ENCODE measurements at places on chromosomes 1 and 21. TPM values are rescaled to one million over a fixed set of nuclear protein-coding genes. Genes with fewer than 3 reads are reported as not detected.

The LCE2C gene
- not detected for total RNA-seq

GRCh38 chr1:41915786-41916571, 2.7 kb downstream of the HIVEP3 start:
- peaks cover 32% of the 10 kb centered on the region for H3K4me1 ChIP-seq
- no peaks in the 10 kb centered on the region for H3K36me3 ChIP-seq
- H3K4me3 ChIP-seq, result peak overlapping the region; percentile 89
- no peak overlapping the region for H3K27ac ChIP-seq

DNA sequence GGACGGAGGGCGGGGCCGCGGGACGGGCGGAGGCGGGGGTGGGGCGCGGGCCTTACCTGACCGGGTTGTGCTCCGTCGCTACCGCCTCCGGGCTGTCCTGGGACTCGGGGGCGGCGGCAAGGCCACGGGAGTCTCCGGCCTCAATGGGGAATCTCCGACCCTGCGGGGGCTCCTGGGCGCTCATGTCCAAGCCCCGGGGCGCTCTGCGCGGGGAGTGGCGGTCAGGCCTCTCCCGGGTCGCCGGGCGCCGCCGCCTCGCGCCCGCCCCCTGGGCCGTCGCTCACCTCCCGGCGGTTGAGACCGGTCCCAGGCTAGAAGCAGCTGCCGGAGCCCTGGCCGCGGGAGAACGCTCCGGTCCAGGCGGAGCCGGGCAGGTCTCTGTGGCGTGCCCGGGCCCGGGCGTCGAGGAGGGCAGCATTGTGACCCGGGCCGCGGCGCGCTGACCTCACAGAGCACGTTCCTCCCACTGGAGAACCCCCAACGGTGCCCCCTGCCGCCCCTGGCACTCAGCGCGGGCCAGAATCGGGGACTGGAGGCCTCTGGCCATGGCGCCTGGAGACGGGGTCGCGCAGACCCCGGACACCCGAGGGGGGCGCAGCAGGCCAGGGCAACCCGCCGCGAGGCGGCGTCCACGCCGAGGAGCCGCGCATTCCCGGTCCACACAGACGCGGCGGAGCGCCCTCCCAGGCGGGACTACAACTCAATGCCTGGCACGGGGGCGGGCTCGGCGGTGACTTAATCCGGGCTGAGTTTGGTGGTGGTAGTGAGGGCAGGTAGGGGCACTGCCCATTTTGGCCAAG, 411 bp downstream of the FAM229A start:
- H3K36me3 ChIP-seq, result peaks cover 27% of the 10 kb centered on the region
- H3K27ac ChIP-seq, result no peak overlapping the region
- peaks cover 19% of the 10 kb centered on the region for H3K4me1 ChIP-seq
- peaks cover 5% of the 10 kb centered on the region for H3K27me3 ChIP-seq

- peaks cover 22% of the 10 kb centered on the region for H3K27me3 ChIP-seq
- H3K4me1 ChIP-seq, result peaks cover 3% of the 10 kb centered on the region
- peaks cover 2% of the 10 kb centered on the region for H3K36me3 ChIP-seq
- H3K4me3 ChIP-seq, result no peak overlapping the region
These were observed 10.8 kb upstream of the UBXN10 start for GRCh38 chr1:20174937-20175666.

The GPX7 gene
- total RNA-seq, result 35.4 TPM

The AVPR1B gene
- 0.87 TPM for total RNA-seq
